ENCODE measurements at places on chromosomes 3 and 15.

- no peak for DNase-seq
Observed at GRCh38 chr15:73633991-73634495, 854 bp upstream of the NPTN start.

DNA sequence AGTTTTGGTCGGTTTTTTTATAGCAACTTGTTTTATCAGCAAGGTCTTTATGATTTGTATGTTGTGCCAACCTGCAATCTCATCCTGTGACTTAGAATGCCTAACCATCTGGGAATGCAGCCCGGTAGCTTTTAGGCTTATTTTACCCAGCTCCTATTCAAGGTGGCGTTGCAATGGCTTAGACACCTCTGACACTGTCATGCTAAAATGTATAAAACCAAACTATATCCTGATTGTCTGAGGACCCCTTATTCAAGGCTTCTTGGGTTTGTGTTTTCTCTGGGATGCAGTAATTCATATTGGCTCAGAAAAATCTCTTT lies 209.0 kb upstream of the ALCAM start:
- no peak for DNase-seq

DNA sequence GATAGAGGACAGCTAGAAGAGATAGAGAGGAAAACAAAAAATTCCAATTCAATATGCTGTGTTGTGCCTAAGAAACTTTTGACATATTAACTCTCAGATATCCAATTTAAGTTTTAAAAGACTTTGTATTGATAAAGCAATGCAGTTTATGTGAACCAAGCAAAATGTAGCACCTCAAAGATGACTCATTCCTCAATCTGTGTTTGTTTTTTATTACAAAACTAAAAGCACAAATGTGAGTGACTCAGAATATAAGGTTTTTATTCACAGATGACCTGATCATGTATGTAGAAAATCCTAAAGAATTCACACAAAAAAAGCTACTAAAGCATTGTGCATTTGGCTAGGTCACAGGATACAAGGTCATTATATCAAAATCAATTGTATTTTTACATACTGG lies 11.1 kb downstream of the HCLS1 start:
- DNase-seq, result no peak

DNA sequence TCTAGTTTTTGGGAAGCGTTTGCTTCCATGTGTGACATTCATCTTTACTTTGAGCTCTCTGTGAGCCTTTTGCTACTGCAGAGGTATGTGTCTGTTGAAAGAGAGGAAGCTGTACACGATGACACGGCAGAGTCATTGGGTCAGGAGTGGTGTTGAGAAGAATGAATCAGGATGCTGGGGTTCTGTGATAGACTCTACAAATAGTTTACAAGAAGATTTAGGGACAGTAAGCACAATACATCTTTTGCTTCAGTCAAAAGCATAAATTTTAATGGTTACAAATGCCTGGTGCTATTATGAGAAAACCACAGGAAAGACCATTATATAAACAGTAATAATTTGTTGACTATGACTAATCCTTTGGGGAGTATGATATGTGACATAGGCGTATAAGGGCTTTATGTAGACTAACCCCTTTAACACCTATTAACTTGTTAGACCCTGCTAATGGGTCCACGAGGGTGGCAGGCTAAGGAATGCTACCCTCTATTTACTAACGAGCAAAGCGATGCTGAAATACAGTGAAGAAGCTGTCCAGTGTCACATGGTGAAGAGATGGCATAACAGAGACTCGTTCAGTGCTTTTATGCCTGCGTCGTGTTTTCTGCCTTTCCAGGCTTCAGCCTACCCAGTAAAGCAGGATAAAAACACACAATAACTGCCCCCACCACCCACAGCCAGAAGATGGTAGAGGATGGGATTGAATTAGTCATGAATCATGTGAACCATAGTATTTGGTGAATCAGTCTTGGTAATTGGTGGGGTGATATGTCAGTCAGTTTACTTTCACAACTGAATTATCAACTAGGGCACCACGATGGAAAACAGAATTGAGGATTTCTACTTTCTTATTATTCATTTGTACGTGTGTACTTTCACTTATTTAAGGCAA lies 118.8 kb downstream of the LPP start:
- DNase-seq, result no peak

DNA sequence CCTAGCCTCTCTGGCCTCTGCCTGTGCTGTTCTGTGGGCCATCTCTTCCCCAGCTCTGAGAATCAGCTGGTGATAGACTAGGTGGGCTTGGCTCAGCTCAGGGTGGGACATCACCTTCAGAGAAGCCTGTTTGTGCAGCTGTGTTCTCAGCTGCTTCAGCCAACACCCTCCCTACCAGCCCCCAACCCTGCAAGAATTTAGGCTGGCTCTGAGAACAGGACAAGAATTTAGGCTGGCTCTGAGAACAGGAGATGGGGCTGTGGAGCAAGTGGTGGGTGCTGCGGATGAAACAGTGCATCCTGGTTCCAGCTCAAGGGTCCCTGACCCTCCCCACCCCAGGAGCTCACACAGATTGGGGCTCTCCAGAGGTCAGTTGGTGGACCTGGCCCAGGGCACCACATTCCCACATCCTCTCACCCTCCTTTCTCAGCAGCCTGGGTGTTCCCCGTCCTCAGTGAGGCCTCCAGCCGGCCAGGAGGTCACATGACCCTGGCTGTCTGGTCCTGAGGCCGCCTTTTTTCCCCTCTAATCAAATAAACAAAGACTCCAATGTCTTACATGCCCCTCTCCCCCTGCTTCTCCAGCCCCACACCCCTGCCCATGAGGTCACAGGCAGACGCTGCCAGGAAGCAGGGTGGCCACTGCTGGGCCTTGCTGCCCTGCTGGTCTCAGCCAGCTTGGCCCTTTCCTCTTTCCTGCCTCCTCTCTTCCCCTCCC lies 14.9 kb downstream of the PLEKHO2 start:
- peak; percentile 77 for DNase-seq

- no peak for DNase-seq
Observed at GRCh38 chr15:67097424-67097823, 32.0 kb downstream of the SMAD3 start.

GRCh38 chr3:99330924-99331532 lies 307.4 kb upstream of the COL8A1 start:
- no peak for DNase-seq

DNA sequence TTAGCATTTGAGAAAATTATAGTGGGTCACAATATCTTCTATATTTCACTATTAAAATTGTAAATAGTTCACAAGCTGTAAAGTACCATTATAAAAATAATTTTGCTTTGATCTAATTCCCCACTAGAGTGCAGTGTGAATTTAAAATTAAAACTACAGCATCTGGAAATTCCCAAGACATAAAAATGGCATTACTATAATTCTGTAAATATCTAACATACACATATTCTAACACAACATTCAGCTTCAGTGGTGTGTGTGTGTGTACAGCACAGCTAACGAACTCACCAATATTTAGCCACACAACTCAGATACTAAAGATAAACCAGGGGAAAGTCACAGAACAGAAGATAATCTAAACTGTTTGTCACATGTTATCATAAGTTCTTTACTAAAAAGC lies 424.9 kb upstream of the ZNF385D start:
- no peak for DNase-seq

DNA sequence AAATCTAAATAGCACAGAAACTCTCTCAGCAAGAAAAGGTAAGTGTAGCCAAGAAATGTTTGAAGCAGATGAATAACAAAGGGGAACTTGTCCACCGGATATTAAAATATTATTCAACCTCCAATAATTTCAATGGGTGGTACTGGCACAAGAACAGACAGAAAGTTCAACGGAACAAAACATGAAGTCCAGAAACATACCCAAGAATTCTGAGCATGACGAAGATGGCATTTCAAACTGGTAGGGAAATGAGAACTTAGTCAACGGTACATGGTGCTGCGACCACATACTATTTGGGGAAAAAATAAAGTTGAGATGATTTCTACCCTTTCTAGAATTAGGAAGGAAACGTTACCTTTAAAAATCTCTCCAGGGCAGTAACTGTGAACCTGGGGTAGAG lies 5.5 kb downstream of the CHSY1 start:
- no peak for DNase-seq

DNA sequence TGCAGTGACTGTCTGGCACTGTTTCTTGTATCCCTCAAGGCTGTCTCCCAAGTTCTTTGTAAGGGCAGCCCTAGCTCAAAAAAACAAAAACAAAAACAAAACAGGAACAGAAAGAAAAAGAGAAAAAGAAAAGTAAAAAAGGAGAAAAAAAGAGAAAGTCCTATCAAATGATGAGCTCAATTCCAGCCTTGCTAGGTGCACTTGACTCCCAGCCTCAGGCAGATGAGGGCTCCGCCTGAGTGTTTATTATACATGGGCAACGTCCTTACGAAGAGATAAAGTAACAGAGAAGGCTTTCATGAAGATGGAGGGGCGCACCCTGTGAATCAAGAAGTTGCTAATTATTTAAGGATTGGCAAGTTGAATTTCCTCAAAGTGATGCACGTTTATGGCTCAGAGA lies 175.3 kb downstream of the MEIS2 start:
- DNase-seq, result no peak

DNA sequence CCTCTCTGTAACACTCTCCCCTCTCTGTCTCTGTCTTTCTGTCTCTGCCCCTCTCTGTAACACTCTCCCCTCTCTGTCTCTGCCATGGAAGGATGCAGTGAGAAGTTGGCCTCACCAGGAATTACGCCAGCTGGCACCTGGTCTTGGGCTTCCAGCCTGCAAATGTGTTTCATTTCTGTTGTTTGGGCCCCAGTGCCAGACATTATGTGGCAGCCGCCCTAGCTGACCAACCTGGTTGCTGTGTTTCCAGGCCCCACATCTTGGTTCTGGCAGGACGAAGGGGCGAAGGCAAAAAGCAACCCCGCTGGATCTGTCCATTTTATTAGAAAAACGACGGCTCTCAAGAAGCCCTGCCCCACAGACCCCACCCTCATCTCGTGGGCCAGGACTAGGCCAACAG lies 5.2 kb upstream of the ZXDC start:
- peak; percentile 41 for DNase-seq

GRCh38 chr3:188819939-188820338 lies 351.8 kb upstream of the TPRG1 start:
- DNase-seq, result no peak

GRCh38 chr3:126751611-126752302 lies 47.7 kb downstream of the CHCHD6 start:
- DNase-seq, result no peak

- DNase-seq, result peak; percentile 46
Observed at GRCh38 chr3:193016437-193016901, 98.8 kb upstream of the MB21D2 start.

- no peak for DNase-seq
Observed at GRCh38 chr15:81569286-81570080, 195.5 kb upstream of the TMC3 start.

GRCh38 chr3:26752466-26752865 lies 129.9 kb downstream of the LRRC3B start:
- DNase-seq, result no peak

DNA sequence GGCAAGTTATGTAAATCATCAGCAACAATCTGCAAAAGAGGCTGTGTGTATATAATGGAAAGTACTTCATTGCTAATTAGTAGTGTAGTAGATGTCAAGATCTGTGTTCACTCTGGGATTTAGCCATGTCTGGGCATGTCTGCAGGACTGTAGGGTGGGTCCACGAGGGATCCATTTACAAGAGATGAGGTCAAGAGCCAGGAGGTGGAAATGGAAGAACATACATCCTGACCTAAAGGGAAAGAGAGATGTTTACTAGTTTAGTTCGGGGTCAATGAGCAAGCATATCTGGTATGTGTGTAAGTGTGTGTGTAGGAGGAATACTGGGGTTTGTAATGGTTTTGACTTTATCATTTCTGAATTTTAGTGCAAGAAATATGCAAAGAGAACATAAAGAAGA lies 171.5 kb upstream of the NANOGP8 start:
- no peak for DNase-seq

GRCh38 chr15:31147456-31147855 lies 45.9 kb upstream of the TRPM1 start:
- no peak for DNase-seq

Measured in ureter (tissue), 1 donor.